ENCODE measurements at places on chromosomes 7 and 10.

GRCh38 chr7:132752431-132752830 is 176.2 kb upstream of the PLXNA4 start:
- DNase-seq: no peak

- DNase-seq: no peak
Measured at GRCh38 chr7:54981913-54982312, 36.9 kb upstream of the EGFR start.

- no peak for DNase-seq
Measured at GRCh38 chr7:119254742-119255141, 1018.2 kb upstream of the KCND2 start.

GRCh38 chr7:77710861-77711260 is 14.6 kb downstream of the RSBN1L start:
- DNase-seq: peak; percentile 44

DNA sequence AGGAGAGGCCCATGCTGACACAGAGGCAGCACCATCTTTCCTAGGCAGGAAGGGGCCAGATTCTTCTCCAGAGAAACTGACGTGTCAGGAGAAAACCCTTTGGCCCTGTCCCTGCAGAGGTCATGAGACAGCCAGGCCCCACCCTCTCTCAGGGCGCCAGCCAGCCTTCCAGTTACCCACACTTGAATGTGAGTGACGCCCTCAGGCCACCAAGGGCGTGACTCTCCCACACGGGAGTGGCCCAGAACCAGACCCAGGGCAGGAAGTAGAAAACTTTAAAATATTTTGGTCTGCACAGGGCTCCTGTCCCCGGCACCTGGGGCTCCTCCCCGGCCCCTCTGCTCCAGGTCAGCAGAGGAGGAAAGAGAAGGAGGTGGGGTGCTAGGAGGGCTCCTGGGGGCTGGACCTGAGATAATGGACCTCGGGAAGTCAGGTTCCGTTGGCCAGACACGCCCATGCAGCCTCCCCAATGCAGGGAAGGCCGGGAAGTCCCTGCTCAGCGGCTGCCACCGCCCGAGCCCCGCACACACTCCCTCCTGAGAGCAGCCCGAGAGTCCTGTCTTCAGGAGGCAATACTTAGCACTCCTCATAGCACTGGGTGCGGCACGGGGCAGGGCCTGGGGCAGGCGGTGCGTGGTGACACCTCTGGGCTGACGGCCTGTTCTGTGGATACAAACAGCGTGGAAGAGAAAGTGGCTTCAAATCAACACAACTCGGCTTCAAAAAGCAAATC is 67.0 kb upstream of the CFAP46 start:
- DNase-seq: peak; percentile 67

GRCh38 chr7:85802211-85802610 is 615.4 kb upstream of the SEMA3D start:
- no peak for DNase-seq

DNA sequence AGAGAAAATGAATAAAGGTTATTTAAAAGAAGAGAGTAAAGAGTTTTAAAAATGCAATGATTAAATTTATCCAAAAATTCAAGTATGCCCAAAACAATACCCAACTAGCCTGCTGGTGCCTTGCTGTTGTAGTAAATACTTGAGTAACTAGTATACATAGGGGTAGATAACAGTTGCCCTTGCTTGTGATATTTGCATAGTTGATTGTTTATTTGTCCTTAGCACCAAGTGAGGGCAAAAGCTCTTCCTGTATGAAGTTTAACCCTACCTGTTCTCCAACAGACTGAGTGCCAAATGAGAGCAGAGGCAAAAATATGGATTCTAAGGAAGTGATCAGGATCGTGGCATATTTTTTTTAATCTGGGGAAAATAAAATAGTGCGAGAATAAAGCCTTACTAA is 85.0 kb downstream of the PTN start:
- DNase-seq: no peak

GRCh38 chr7:50156706-50157105 is 63.7 kb upstream of the ZPBP start:
- DNase-seq: peak; percentile 72

DNA sequence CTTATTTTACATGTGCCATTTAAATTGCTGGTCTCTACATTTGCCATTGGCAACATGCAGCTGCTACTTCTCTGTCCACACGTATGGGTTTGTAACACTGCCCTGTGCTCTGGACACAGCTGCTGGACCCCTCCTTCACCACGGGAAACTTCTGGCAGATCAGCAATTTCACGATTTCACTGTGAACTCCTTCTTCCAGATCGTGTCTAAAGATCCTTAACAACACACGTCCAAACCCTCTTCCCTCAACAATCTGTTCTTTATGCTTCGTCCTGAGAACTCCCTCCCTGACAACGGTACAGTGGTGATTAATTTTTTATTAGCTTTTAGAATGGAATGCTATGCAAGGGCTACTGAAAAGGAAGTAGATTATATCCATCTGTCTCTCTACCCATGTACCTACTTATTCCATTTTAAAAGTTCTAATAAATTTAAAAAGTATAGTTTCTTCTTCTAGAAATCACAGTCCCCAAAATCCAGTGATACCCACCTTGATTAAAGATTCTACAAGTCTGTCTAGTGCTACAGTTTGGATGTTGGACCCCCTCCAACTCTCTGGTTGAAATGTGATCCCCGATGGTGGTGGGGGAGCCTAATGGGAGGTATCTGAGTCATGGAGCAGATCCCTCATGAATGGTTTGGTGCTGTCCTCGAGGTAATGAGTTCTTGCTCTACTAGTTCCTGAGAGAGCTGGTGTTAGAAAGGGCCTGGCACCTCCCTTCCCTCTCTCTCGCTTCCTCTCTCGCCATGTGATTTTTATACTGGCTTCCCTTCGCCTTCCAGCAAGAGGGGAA is 81.0 kb downstream of the KIAA1549 start:
- no peak for DNase-seq

DNA sequence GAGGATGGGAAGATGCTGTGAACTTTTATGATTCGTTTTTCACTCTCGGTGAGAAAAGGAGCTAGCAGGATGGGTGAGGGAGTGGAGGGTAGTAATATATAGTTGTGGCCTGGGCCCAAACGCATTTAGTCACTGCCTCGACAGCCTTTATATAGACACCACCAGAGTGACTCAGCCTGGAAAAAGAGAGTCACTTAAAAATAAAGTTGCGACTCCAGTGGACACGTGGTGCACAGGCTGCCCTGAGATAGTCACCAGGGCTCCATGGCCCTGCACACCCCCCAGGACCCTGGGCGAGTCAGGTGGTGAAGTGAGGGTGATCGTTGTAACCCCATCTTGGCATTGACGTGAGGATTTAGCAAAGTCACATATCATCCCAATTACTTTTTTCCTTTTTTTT is 106.7 kb downstream of the CUX1 start:
- DNase-seq: peak; percentile 41

GRCh38 chr7:2573761-2574160 is 15.0 kb downstream of the IQCE start:
- DNase-seq: peak; percentile 20

DNA sequence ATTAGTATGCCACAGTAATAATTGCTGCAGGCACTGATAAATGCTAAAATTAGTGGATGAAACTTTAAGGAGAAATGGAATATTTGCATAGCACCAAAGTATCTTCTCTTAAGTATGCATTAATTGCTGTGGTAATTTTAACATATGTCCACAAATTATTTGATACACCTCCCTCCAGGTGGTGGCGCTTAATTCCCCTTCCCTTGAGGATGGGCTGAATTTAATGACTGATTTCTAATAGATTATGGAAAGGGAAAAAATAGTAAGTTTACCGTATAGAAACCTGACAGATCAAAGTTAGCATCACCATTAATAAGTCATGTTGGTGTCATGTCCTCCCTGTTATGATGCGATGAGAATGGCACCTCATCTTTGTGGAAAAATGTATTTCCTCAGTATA is 519.2 kb downstream of the TFEC start:
- DNase-seq: no peak

- DNase-seq: no peak
Measured at GRCh38 chr7:140190588-140190987, 13.8 kb upstream of the KDM7A start.

DNA sequence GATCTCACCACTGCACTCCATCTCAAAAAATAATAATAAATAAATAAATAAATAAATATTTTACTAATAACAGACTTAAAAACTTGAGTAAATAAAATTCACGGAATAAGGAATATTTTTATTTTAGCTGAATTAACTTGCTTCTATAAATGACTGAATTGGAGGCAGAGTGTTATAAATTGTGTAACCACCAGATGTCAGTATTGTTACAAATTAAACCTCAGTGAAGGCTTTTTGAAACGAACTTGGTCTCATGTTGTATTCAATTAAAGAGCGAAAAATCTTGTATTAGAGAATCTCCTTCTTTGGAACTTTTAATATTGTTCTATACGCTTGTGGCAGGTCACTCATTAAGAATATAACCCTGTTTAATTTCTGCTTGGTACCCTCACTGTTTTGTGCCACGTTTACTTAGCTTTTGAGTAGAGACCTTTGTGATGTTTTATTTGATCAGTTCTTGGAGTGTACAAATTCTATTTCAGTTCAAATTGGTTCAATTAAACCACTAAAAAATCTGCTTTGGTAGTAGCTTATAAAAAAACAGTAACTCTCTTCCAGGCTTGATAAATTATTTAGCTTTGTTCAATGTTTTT is 45.6 kb upstream of the SCIN start:
- DNase-seq: peak; percentile 77

- DNase-seq: no peak
Measured at GRCh38 chr10:7846591-7846990, 28.3 kb downstream of the TAF3 start.

GRCh38 chr10:79044036-79044632 is 24.6 kb upstream of the ZMIZ1 start:
- no peak for DNase-seq

DNA sequence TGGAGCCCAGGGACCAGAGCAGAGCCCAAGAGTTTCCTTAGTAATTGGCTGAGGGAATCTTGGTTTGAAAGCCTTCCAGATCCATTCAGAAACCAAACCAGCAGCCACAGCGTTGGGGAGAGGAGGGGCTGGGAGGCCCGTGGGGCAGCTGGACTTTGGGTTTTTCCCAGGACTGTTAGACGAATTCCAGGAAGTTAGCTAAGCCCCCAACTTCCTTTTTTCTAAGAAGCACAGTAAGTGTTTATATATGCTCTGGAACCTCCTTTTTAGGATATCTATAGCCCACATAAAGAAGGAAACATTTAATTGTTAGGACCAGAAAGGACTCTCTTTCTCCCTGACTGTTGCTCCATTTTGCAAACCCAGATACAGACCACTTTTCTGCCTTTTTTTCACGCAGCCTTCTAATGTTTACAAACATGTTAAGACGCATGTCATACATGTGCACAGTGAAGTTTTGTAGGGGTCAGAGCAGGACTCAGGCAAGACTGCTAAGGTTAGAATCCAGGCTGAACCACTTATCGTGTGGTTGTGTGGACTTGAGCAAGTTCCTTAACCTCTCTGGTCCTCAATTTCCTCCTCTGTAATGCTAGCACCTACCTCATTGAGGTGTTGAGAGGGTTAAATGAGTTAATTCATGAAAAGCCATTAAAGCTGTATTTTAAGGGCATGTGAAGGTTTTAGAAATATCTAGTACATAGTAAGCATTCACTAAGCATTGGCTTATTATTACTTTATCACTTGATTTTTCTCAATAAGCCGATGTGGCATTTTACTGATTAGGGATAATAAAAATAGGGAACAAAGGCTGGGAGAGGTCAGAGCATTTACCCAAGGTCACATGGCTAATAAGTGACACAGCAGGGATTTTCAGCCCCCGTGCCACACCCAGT is 42.4 kb downstream of the TBATA start:
- DNase-seq: peak; percentile 85

DNA sequence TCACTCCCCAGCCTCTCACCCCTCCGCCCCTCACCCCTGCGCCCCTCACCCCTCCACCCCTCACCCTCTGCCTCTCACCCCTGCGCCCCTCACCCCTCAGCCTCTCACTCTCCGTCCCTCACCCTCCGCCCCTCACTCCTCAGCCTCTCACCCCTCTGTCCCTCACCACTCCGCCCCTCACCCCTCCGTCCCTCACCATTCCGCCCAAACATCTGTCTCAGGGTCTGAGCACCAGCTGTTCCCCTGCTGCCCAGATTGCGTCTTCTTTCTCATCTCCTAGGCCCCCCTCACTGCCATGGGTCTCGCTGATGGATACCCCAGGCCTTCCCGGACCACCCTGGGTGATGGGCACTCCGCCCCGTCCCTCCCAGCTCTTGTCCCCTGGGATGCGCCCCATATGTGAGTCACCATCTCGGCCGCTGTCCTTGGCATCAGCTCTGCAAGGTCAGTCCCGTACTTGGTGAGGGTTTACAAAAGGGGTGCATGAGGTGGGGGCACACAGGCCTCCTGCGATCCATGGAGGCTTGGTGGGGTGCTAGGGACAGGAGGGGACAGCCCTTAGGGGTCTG is 65.4 kb upstream of the GNA12 start:
- no peak for DNase-seq
